Activated naive CD8-positive, alpha-beta T cell treated with anti-CD3 and anti-CD28 coated beads for 36 hours (primary cell): ENCODE measurements at places on chromosomes 4 and X.

GRCh38 chr4:6395466-6396228 is 76.8 kb downstream of the PPP2R2C start:
- no peak overlapping the region for H3K4me3 ChIP-seq
- no peaks in the 10 kb centered on the region for H3K4me1 ChIP-seq
- no peak for DNase-seq
- no peak overlapping the region for H3K27ac ChIP-seq
- peaks cover 14% of the 10 kb centered on the region for H3K27me3 ChIP-seq

DNA sequence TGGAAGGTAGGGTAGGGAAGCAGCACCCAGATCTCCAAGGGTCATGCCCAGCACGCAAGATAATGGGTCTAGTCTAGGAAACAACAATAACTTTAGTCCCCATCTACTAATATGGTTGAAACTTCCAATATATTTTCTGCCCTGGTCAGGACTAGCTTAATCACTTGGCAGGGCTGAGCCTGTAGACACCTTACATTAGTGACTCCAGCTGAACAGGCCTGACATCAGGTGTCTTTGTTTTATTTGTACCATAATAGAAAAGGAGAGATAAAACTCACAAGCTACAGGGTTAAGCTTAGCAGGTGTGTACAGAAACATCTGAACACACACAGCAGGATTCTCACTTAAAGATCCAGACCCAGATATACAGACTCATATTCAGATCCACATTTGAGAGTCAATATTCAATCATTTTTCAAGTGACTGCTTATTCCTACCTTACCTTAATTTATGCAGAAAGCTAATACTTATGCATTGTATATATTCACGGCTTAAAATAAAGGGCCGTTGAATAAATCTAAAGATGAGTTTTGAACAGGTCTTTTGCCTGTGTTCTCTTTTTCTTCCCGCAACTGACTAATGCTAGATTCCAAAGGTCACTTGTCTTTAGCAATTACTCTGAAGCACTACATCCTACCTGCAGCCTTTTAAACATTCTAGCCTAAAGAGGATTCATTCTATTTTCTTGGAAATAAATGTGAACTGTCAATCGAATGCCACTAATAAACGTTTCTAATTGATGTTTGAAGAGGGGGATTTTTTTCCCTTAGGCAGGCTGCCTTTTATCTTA is 745.3 kb downstream of the RPA4 start:
- H3K4me3 ChIP-seq: no peak overlapping the region
- no peak overlapping the region for H3K27ac ChIP-seq
- no peak for DNase-seq
- H3K27me3 ChIP-seq: no peaks in the 10 kb centered on the region

DNA sequence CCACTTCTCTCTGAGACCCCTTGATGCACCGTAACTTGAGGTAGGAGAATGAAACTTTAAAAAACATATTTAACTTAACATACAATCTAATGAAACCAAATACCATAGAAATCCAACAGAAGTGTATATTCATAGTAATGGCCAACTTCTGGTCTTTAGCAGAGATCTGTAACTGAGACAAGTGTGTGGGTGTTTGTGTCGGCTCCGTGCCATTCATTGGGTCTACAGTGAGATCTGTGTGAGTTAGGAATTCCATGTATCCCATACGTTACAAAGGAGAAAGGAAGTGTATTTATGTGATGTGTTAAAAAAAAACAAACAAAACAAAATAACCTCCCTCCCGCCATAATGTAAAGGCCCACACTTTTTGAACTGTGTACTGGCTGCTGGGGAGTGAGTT is 348.0 kb upstream of the NR3C2 start:
- H3K27ac ChIP-seq: no peak overlapping the region
- no peaks in the 10 kb centered on the region for H3K27me3 ChIP-seq
- H3K4me1 ChIP-seq: no peaks in the 10 kb centered on the region

GRCh38 chrX:40845331-40845911 is 110.1 kb upstream of the MED14 start:
- no peaks in the 10 kb centered on the region for H3K4me1 ChIP-seq
- H3K4me3 ChIP-seq: no peak overlapping the region
- H3K27ac ChIP-seq: no peak overlapping the region

DNA sequence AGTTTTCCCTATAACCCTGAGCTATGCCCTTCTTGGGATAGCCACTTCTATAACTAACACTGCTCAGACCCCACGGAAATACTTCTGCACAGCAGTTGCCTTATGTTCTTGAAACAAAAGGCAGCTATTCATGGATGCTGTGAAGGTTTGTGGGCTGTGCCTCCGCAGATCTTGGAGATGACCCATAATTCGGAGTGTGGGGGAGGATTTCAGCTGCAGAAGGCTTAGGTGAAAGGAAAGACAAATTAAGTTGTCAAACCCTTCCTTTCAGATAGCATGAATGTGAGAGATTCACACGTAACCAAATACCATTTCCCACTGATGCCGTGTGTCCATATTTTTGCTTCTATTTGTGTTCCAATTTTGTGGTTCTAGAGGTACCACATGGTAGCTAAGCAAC is 38.1 kb upstream of the NYX start:
- no peaks in the 10 kb centered on the region for H3K36me3 ChIP-seq
- no peak overlapping the region for H3K4me3 ChIP-seq
- H3K27ac ChIP-seq: no peak overlapping the region
- no peak for DNase-seq
- no peaks in the 10 kb centered on the region for H3K4me1 ChIP-seq

DNA sequence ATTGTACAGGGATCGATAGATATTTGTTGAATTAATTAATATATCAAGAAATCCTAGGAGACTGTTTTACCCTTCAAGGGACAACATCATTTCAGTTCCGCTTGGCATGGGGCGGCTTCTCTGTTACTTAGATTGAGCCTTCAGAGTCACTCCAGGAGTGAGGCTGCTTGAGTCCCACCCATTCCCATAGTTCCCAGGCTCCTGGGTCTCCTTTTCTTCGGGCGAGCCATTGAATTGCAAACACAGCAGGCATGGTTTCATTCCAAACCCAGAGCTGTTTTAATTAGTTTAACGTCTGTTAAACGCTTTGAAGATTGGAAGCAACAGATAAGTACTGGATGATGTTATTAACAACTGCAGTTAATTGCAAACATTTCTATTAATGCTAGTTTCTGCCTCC is 571 bp upstream of the EDA start:
- peaks cover 40% of the 10 kb centered on the region for H3K27me3 ChIP-seq
- no peak overlapping the region for H3K4me3 ChIP-seq
- H3K36me3 ChIP-seq: no peaks in the 10 kb centered on the region
- H3K4me1 ChIP-seq: peaks cover 3% of the 10 kb centered on the region
- no peak overlapping the region for H3K27ac ChIP-seq
- no peak for DNase-seq

DNA sequence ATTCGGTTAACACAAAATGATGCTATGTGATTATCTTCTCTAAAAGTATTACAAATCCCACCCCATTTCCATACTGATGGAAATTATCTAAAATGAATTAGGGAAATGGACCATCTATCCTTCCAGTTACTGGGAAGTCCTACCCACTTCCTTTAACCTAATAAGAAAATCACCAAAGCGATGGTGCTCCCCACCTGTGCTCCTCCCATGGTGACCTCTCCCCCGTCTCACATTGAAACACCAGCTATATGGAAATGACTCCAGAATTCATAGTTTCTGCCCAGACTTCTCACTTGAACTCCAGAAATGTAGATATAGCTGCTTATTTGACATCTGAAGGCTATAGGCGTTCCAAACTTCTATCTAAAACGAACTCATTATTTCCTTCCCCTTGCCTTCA is 48.5 kb downstream of the CCKAR start:
- peaks cover 15% of the 10 kb centered on the region for H3K36me3 ChIP-seq
- no peak for DNase-seq
- peaks cover 11% of the 10 kb centered on the region for H3K27me3 ChIP-seq
- no peak overlapping the region for H3K4me3 ChIP-seq

GRCh38 chr4:110821186-110821585 is 198.3 kb upstream of the PITX2 start:
- no peaks in the 10 kb centered on the region for H3K4me1 ChIP-seq
- no peaks in the 10 kb centered on the region for H3K36me3 ChIP-seq
- no peak for DNase-seq
- H3K27ac ChIP-seq: no peak overlapping the region

DNA sequence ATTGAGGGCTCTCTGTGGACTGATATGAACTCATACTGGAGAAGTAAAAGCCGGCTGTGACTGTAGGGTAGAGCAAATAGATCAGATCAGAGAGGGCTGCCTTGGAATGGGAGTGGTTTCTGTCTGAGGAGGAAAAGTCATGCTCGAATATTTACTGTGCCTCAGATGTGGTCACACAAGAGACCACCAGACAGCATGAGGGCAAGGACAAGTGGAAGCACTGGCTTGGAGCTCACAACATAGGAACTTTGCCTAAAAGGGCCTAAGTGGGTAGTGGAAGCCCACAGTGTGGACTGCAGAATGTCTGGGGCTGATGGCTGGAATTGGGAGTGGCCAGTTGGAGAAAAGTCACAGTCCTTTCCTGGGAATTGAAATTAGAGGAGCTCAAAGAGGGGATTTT is 19.8 kb downstream of the GLRB start:
- H3K4me3 ChIP-seq: no peak overlapping the region
- no peaks in the 10 kb centered on the region for H3K27me3 ChIP-seq
- no peaks in the 10 kb centered on the region for H3K4me1 ChIP-seq
- H3K27ac ChIP-seq: no peak overlapping the region
- H3K36me3 ChIP-seq: no peaks in the 10 kb centered on the region

GRCh38 chrX:21781525-21781924 is 23.6 kb upstream of the SMPX start:
- H3K36me3 ChIP-seq: peaks cover 2% of the 10 kb centered on the region
- H3K27ac ChIP-seq: no peak overlapping the region
- no peaks in the 10 kb centered on the region for H3K27me3 ChIP-seq
- H3K4me1 ChIP-seq: peaks cover 8% of the 10 kb centered on the region
- no peak overlapping the region for H3K4me3 ChIP-seq

- peaks cover 8% of the 10 kb centered on the region for H3K27me3 ChIP-seq
- H3K4me3 ChIP-seq: no peak overlapping the region
- no peak for DNase-seq
- no peaks in the 10 kb centered on the region for H3K4me1 ChIP-seq
- no peaks in the 10 kb centered on the region for H3K36me3 ChIP-seq
- H3K27ac ChIP-seq: no peak overlapping the region
These were observed 198.2 kb upstream of the PSAPL1 start for GRCh38 chr4:7632971-7633370.

DNA sequence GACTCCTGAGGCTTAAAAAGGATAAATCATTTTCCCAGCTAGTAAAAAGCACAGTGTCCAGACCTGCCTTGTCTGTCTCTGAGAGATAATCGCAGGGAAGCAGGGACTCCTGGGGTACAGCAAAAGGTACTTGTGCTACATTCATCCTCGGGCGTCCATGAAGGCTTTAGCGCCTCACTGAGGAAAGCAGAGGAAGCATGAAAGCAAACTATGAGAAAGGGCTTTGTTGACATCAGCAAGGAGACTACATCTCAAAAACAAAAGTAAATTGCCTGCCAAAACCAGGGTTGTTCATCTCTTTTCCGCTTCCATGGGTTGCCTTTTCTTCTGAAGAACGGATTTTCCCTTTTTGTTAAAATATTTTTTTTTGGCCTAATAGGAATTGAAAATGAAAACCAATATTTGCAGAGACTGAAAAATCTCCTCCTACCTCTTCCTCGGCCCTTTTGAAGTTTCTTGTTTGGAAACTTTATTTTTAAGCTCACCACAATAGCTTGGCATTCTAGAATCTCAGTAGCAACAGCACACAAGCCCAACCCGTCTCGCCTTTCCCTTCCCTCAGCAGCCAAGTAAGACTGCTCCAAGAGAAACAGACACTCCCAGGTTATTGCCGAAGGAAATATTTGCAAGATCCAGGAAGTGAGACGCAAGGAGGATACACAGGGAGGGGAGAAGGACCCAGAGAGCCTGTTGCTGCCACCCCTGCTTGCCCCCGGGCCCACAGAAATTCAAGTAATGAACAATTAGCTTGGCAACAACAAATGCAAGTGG is 148.3 kb upstream of the DGKK start:
- no peak overlapping the region for H3K4me3 ChIP-seq
- no peak for DNase-seq
- no peaks in the 10 kb centered on the region for H3K36me3 ChIP-seq
- no peaks in the 10 kb centered on the region for H3K27me3 ChIP-seq
- H3K4me1 ChIP-seq: no peaks in the 10 kb centered on the region

DNA sequence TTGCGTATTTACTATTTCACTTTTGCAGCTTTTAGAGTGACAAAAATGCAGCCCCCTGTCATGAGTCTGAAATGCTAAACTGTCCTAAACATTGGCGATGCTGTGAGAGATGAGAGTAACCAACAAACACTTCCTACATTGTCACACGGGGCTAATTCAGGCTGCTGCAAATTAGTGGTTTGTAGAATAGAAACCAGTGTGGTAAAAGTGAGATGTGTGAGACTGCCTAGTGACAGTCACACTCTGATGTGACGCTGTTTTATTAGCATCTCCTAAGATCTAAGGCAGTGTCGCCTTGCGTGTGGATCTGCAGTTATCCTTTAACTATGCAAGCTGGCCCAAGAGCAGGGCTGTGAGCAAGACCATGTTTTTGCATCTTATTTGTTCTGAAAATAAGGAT is 800.2 kb upstream of the TENM3 start:
- H3K27ac ChIP-seq: no peak overlapping the region
- no peak overlapping the region for H3K4me3 ChIP-seq
- no peaks in the 10 kb centered on the region for H3K4me1 ChIP-seq
- DNase-seq: no peak
- no peaks in the 10 kb centered on the region for H3K27me3 ChIP-seq

DNA sequence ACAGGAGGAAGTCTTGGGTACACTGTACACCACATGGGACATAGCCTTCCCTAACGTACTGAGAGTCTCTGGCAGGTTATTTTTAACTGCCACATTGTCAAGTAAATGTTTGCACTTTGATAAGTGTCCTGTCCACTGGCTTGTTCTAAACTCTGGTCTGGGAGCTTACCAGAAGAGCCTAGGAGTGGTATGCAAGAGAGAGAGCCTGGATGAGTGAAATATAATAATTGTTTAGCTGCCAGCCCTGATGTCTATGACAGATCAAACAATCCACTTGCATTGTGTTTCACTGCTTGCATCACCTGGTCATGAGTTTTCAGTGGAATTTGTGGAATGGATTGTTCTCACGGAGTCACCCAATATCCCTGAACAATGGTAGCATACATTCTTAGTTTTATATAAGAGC is 91.6 kb downstream of the SHROOM3 start:
- H3K4me1 ChIP-seq: peaks cover 2% of the 10 kb centered on the region
- H3K36me3 ChIP-seq: no peaks in the 10 kb centered on the region
- H3K4me3 ChIP-seq: no peak overlapping the region
- peaks cover 7% of the 10 kb centered on the region for H3K27me3 ChIP-seq
- H3K27ac ChIP-seq: no peak overlapping the region

DNA sequence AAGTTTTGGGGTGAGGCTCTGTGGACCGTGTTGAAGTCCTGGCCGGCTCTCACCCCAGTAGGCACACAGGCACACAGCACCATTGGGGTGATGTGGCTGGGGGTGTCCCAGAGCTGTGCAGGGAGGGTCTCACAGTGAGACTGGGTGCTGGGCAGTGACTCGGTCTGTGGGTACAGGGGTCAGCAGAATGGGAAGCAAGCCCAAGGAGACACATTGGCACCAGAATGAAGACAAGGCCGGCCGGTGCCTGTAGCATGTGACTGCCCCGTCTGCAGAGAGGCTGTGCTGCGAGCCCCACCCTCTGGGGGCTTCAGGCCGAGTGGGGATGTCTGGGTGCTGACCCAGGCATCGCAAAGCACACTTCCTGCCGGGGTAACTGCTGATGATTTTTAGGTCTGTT is 5.2 kb downstream of the MAEA start:
- H3K4me3 ChIP-seq: no peak overlapping the region
- peak overlapping the region; percentile 56 for H3K27ac ChIP-seq
- peaks cover 12% of the 10 kb centered on the region for H3K36me3 ChIP-seq
- DNase-seq: no peak
- no peaks in the 10 kb centered on the region for H3K27me3 ChIP-seq
